ENCODE measurements at places on chromosomes 7 and 10.
A peak's percentile ranks its signal among the peaks of the same experiment; 100 is the strongest.

GRCh38 chr10:98815039-98815885 is 368.5 kb upstream of the HPS1 start:
- DNase-seq = no peak

DNA sequence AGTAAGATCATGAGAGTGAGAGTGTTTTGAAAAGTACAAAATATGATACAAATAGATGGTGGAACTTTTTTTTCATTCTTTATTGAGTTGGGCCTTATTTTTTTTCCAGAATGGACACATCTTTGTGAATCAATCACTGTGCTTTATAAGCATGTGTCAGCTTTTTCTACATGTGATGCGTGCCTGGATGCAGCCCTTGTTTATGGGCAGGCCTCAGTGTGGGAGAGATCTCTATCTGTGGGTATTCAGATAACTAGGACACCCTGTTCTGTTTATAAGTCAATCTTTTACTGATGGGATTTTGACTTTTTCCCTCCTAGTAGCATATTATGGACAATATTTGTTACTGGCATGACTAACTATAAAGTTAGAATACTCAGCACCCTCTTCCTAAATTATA is 42.9 kb upstream of the IKZF1 start:
- DNase-seq = no peak

DNA sequence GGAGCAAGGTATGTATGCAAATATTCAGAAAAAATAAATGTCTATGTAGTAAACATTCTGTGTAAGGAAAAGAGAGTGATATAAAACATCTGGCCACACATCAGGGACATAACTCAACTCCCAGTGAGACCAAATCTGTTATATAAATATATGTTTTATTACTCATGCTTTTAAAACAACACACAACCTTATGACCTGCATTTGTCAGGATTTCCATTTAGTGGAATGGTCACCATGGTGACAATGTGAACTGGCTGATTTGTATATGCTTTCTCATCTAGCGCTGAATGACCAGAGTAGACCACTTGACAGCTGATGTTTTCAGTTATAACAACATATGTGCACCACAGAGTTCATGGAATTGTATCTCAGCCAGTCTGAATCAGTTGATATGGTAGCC is 551.7 kb downstream of the HTR7 start:
- no peak for DNase-seq

DNA sequence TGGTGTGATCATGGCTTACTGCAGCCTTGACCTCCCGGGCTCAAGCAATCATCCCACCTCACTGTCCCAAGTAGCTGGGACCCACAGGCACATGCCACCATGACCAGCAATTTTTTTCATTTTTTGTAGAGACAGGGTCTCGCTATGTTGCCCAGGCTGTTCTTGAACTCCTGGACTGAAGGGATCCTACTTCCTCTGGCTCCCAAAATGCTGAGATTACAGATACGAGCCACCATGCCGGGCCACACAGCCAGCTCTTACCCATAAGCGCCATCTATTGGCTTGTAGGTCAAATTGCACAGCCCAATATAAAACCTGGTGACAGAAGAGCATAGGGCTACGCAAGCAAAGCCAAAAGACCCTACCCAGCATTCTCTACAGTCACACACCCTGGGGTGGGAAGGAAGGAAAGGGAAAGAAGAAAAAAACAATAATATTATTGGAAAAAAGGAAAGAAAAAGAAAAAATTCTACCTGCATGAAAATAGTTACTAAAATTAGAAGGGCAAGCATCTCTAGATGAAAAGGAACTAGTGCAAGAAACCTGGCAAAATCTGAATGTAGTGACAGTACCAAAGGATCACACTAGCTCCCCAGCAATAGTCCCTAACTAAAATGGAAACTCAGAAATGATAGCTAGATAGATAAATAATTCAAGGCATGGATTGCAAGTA is 29.4 kb upstream of the AMPH start:
- DNase-seq = peak; percentile 18

DNA sequence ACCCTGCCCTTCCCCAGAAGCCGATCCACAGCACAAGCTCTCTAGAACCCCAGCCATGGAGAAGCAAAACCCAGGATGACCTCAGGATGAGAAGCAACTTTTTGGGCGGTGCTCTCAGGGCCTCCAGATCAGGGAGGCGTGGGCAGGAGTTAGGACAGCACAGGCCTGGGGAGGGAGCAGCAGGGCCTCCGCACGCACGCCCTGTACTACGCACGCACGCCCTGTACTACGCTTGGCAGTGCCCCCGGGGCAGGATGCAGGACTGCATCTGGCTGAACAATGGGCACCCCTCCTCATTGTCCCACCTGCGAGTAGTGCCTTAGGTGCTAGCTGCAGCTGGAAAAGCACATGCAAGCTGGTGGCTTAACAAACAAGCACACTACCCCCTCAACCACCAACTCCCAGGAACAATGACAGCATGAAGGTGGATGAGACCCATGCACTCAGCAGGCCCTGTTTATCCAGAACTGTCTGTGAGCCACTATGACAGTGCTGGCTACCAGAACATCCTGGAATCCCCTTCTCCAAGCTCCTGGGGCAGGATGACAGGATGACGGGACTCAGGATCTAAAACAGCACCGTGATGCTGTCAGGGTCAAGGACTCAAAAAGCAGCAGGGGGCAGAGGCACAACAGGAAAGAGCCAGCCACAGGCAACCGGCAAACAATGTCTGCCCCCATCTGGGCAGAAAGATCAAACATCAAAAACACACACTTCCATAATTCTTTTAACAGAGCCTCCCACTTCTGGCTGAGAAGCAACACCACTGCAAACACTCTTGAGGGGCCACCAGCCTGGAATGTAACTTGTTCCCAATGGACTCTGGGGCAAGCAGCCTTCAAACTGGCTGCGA is 11.8 kb downstream of the PODXL start:
- no peak for DNase-seq

GRCh38 chr10:13887761-13888160 is 301.0 kb downstream of the PRPF18 start:
- DNase-seq = no peak

GRCh38 chr7:27151341-27151930 is 947 bp downstream of the HOXA3 start:
- DNase-seq = no peak

DNA sequence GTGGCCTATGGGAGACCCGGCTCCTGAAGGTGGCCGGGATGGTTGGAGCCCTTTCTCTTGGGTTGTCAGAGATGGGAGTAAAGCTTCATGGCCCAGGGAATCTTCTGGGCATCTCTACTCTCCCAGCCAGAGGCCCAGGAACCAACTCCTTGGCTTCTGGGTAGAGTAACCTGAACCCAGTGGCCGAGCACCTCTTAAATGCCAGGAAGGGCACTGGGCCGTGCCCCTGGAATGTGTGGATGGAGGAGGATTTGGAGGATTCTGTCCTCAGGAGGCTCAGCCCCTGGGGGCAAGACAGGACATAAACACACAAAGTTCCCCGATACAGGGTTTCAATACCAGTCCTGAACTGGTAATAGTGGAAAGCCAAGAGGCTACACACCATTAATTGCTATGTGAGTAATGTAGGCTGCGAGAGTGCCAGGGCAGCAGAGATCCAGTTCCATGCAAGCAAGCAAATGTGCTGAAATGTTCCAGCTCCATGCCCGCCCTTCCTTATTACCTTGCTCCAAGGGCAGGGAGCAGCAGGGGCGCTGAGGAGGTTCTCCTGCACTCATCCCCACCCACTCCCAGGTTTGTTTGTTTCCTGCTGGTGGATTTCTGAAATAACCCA is 1.2 kb downstream of the PALD1 start:
- DNase-seq = no peak

GRCh38 chr10:6562221-6562620 is 17.9 kb downstream of the PRKCQ start:
- no peak for DNase-seq

- no peak for DNase-seq
Measured at GRCh38 chr10:105023211-105024111, 382.4 kb downstream of the SORCS3 start.

GRCh38 chr7:130875-131780 is 61.2 kb upstream of the FAM20C start:
- DNase-seq = no peak

DNA sequence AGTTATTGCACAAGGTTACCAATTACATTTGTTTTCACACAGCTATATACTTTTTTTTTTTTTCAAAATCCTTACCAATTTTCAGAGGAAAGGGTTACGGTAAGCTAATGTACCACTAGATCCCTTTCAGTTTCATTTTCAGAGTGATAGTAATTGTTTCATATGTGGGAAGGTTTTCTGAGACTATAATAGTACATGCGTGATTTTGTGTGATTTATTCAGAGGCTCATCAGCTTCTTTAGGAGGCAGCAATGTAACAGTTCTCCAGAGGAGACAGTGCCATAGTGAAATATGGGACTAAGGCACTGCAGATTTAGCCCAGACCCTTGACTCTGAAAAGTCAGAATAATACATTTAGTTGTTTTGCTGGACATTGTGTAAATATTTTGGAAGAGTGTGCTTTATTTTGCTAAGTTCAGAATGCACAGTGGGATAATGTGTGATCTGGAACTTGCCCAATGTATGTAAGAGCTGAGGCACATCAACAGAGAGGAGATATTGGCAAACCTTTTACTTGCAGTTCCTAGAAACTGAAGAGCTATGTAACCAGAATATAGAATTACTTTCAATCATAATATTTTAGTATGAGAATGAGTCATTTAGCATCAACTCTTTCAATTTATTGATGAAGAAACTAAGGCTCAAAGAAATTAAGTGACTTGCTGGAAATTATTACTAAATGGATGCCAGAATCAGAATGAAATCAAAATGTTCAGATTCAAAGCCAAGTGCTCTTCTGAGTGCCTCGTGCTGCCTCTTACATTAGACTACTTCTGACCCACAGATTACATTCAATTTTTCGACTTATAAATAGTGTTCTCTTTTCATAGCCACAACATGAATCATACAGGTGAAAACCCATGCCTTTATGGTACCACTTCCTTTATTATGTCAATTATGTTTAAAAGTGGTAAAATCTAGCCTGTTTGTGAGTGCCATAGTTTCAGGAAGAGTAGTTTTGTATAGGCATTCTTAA is 207.7 kb upstream of the TEX47 start:
- no peak for DNase-seq

- DNase-seq = no peak
Measured at GRCh38 chr7:17617857-17618651, 319.6 kb downstream of the AHR start.

GRCh38 chr7:11811709-11812108 is 20.3 kb downstream of the THSD7A start:
- DNase-seq = no peak

DNA sequence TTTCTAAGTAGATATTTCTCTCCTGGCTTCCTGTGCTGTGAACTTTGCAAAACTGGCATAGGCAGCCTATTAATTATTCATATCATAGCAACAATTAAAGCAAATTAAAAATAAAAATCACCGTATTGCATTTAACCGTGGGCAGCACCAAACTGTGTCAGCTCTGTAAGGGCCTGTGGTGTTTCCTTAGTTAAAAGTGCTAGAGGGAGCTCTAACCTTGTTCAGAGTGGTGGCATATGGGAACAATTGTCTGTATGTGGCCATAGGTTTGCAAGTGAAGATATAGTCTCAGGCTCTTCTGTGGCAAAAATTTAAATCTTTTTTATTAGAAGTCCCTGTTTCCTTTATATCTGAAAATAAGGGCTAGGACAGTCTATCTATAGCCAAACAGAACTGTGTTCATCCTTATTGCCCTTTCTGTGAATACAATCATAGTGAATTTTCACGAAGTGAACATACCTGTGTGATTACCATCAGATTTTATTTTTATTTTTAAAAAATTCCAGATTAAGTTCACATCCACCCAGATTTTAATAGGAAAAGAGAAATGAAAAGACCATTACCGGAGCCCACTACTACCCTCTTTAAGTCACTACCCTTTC is 92.6 kb downstream of the POLL start:
- peak; percentile 18 for DNase-seq

DNA sequence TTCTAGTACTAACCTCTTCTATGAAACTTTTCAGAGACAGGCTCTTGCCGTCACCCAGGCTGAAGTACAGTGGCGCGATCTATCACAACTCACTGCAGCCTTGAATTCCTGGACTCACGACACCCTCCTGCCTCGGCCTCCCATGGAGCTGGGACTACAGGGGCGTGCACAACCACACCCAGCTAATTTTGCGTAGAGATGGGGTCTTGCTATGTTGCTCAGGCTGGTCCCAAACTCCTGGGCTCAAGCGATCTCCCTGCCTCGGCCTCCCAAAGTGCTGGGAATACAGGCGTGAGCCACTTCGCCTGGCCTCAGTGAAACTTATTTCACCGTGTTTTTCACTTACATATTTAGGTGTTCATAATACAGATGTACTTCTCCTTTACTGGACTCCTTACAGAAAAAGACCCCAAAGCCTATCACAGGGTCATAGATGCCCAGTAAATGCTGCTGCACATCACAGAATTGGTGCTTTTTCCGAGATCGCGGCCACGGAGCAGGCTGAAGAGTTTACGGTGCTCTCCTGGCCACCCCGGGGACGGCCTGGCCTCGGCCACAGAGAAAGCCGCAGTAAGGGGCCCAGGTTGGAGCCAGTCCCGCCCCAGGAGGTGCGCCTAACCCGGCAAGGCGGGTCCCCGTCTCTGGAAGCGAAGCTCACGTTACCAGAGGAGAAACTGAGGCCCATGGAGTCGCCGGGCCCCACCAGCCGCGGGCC is 595 bp downstream of the TBL2 start:
- DNase-seq = no peak

DNA sequence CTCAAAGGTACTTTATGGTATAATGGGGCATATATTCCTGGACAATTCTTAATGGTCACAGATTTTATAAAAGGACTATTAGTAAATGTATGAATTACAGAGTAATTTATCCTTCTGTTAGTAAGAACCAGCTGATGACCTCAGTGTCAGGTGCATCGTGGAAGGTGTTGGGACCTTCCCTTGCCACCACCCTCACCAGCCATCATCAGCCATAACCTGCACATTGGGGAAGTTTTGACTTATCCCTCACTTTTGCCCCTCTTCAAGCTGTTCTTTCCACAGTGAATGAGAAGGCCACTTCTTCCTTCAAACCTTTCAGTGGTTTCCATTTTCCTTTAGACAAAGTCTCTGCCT is 52.2 kb downstream of the FIGNL1 start:
- DNase-seq = no peak

- no peak for DNase-seq
Measured at GRCh38 chr7:12481722-12482121, 78.1 kb upstream of the VWDE start.

DNA sequence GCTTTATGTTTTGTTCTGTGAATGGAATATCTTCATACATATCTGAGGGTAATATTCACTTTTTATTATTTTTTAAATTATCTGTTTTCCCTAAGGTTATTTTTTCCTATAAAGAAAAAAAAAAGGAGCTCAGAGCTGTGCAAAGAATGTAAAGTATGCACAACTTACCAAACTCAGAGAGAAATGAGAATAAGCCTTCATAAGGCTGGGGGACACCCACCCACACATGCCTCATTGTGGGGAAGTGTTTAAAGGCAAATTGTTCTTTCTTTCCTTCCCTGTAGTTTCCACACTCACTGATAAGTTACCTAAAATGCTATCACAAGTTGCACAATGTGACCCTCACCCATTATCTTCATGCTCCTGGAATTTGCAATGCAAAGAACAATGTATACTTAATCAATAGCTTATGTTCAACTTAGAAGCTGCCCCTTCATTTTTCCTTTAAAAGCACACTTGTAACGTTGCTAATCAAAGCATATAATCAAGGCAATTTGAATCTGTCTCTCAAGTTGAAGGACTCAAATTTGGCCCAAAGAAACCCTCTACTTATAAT is 108.1 kb downstream of the GNAT3 start:
- DNase-seq = no peak

GRCh38 chr10:111298031-111298430 is 221.2 kb downstream of the ADRA2A start:
- no peak for DNase-seq
